ENCODE measurements at places on chromosomes 1 and 21. TPM values are rescaled to one million over a fixed set of nuclear protein-coding genes. Genes with fewer than 3 reads are reported as not detected.

GRCh38 chr1:66562561-66562960, 28.6 kb downstream of the SGIP1 start:
- DNase-seq = no peak

GRCh38 chr1:98842241-98842640, 162.4 kb downstream of the PLPPR5 start:
- no peak for DNase-seq

DNA sequence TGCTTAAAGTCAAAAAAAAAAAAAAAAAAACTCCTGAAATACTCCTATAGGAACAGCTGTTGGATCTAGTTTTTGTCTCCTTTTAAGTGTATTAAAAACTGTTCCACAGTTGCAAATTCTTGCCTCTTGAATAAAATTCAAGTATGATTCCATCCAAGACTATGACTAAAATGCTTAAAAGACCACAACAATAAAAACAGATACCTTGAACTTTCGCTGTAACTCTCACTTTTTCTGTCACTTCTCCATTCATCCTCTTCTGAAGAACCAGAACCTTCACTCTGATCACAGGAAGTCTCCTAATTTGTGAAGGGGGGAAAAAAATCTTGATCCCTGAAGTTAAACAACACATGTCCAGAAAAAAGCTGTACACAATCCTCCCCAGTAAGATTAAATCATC, 55.0 kb upstream of the PSMG1 start:
- no peak for DNase-seq

DNA sequence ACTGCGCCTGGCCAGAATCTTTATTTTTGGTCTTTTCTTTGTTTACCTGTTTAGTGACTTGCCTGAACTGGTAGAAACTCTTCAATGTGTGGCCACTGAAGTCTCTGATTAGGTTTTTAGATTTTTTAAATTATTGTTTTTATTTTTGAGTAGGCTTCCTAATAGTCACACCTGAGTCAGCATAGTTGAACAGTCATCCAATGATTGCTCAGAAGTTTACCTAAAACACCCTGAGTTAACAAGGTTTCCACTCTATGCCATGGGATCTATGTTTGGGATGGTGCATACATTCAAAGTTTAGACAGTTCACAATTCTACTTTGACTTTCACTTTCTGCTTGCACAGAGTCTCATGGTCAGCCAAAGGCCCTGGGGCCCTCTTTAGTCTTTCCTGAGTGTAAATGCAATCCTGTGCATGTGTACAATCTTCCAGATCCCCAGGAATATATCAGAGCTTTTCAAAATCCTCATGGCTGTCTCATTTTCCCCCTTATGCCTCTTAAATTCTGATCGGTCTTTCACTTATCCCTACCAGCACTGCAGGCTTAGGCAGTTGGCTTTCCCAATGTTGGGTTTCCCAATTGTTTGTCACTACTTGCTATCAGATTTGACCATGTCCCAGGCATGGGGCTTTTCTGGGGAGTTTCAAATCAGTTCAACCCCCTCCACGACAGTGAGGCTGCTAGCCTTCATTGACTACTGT, 114.4 kb upstream of the RAB3GAP2 start:
- DNase-seq = no peak

DNA sequence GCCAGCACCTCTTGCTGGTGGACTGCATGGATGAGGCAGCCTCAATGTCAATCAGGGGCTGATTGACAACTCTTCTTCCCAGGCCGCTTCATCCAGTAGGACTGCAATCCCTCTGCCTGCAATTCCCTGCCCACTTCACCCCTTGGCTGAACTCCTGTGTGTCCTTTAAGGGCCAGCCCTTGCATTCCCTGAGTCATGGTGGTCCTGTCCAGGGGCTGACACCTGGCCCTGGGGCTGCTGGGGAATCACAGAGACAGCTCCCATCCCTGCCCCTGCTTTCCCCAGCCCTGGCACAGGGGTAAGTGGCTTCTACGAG, 4.6 kb upstream of the EPS8L3 start:
- no peak for DNase-seq

- DNase-seq = no peak
These were observed 1216.1 kb upstream of the NCAM2 start for GRCh38 chr21:19781881-19782652.

The RNF186 gene
- not detected for total RNA-seq

The LCE1D gene
- total RNA-seq = not detected

The RSPH1 gene
- 7.1 TPM for total RNA-seq

The KCNK1 gene
- total RNA-seq = 9.7 TPM

All from progenitor cell of endocrine pancreas (in vitro differentiated cells).